Psoas muscle (tissue), 8 donors: ENCODE measurements at places on chromosomes 7 and 10. TPM values are rescaled to one million over a fixed set of nuclear protein-coding genes. Genes with fewer than 3 reads are reported as not detected.

GRCh38 chr10:114472877-114473253 lies 68.6 kb upstream of the AFAP1L2 start:
- DNase-seq = no peak
- no peaks in the 10 kb centered on the region for H3K36me3 ChIP-seq
- H3K4me3 ChIP-seq = no peak overlapping the region
- no peaks in the 10 kb centered on the region for H3K27me3 ChIP-seq
- no peak overlapping the region for H3K27ac ChIP-seq

- no peaks in the 10 kb centered on the region for H3K4me1 ChIP-seq
- no peaks in the 10 kb centered on the region for H3K36me3 ChIP-seq
- no peaks in the 10 kb centered on the region for H3K27me3 ChIP-seq
- no peak for DNase-seq
These were observed 10.2 kb upstream of the PNLIPRP2 start for GRCh38 chr10:116610443-116611152.

- no peaks in the 10 kb centered on the region for H3K36me3 ChIP-seq
- H3K4me1 ChIP-seq = no peaks in the 10 kb centered on the region
- no peaks in the 10 kb centered on the region for H3K27me3 ChIP-seq
- H3K4me3 ChIP-seq = no peak overlapping the region
These were observed 27.7 kb upstream of the CSGALNACT2 start for GRCh38 chr10:43110338-43111071.

DNA sequence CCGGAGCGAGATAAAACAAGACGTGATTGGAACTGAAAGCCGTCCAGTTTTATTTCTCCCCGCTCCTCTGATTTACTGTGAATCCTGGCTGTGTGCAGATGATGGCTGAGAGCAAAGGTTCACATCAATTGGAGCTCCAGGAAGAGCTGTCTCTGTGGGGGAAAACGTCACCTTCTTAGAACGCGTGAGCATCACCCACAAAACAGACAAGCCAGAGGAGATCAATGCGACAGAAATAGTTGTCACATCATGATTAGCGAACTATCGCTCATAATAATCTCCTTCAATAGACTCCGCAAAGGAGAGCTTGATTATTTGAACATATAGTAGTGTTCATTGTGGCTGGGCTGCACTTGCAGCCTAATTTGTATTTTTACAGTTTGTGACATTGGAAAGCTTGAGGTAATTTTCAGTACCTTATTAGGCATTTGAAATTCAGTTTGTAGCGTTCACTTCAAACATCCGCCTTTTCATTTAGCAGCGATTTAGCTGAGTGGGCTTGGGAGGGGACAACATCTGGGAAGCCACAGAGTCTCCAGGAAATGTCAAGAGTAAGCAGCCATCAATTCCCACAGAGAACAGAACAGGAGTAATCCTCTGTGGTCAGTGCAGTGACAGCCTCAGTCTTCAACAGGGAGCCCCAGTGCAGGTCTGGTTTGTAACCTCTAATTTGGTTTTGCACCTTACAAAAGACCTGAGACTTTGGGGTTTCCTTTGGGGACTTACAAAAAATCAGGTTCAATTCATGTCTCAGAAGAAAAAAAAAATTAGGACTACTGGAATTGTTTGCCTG lies 276.8 kb upstream of the PFKP start:
- no peak overlapping the region for H3K4me3 ChIP-seq
- H3K27ac ChIP-seq = no peak overlapping the region
- H3K4me1 ChIP-seq = no peaks in the 10 kb centered on the region
- no peak for DNase-seq
- no peaks in the 10 kb centered on the region for H3K27me3 ChIP-seq
- H3K36me3 ChIP-seq = no peaks in the 10 kb centered on the region

The PRLHR gene
- 0.06 TPM for total RNA-seq
